ENCODE measurements at places on chromosomes 7 and 10. TPM values are rescaled to one million over a fixed set of nuclear protein-coding genes. Genes with fewer than 3 reads are reported as not detected.

Gene LIPF
- total RNA-seq = not detected

Gene LRRC61
- total RNA-seq = 24.9 TPM

Gene DRGX
- not detected for total RNA-seq

Gene CRHR2
- total RNA-seq = not detected

Gene MINDY4
- total RNA-seq = 0.96 TPM

Gene CUL1
- 81.3 TPM for total RNA-seq

Gene CPA4
- not detected for total RNA-seq

Gene EIF5AL1
- 0.34 TPM for total RNA-seq

Gene HACD1
- total RNA-seq = 1.5 TPM

Gene MUC3A
- total RNA-seq = not detected

Gene RNF32
- 2.2 TPM for total RNA-seq

Gene GCK
- total RNA-seq = 2.4 TPM

Gene MEIG1
- not detected for total RNA-seq

Gene C10orf95
- 0.37 TPM for total RNA-seq

Gene EVX1
- total RNA-seq = not detected

DNA sequence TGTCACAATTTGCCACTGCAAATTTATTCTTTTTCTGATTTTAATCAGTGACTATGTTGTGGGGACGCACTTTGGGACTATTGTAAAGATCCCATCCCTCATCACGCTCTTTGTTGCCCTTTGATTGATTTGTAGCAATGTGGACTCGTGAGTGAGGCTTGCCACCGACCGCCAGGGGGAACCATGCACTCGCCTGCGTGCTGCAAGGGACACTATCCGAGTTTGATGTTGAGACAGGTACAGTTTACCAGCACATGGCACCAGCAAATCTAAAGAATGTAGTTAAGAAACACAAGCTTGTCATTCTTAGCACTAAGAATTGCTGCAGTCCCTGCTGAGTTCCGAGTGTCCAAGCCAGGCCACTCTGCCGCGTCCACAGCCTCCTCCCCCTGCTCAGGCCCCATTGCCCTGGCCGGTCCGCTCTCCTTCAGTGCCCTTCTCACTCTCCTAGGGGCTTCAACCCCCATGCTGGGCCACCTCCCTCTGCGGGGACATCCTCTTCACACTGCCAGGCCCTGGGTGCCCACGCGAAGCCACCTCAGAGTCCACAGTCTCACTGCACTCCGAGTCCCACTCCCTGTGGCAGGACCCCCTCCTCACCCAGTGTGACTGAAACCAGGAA is 2.0 kb upstream of the SFTPA2 start:
- DNase-seq = peak; percentile 57

GRCh38 chr7:134060874-134061273 is 66.3 kb upstream of the LRGUK start:
- no peak for DNase-seq

DNA sequence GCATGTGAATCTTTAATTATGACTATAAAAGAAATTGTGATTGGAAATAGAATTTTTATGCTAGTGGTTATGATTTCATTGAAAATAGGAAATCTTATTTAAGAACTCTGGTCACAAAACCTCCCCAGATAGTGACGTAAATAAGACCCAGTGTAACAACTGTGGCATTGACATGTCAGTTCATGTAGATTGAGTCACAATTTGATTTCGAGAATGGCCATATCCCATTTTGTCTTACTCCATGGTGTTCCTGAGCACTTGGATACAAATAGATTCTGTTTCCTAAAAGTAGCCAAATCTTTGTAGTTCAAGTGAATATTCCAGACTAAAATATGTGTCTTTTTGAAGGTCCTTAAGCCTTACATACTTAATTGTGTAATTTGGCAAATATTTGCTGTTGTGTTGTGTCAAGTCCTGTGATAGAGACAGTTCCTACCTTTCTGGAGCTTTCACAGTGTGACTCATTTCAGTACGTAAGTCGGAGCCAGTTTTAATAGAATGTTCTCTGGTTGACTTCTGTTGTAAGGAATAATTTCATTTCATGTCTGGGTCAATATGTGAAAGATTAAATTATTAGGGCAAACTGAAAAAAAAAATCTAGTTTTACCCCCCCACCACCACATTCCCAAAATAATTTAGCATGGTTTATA is 37.1 kb upstream of the TOMM7 start:
- DNase-seq = no peak

- no peak for DNase-seq
Observed at GRCh38 chr7:141114029-141114664, 40.3 kb downstream of the TMEM178B start.

DNA sequence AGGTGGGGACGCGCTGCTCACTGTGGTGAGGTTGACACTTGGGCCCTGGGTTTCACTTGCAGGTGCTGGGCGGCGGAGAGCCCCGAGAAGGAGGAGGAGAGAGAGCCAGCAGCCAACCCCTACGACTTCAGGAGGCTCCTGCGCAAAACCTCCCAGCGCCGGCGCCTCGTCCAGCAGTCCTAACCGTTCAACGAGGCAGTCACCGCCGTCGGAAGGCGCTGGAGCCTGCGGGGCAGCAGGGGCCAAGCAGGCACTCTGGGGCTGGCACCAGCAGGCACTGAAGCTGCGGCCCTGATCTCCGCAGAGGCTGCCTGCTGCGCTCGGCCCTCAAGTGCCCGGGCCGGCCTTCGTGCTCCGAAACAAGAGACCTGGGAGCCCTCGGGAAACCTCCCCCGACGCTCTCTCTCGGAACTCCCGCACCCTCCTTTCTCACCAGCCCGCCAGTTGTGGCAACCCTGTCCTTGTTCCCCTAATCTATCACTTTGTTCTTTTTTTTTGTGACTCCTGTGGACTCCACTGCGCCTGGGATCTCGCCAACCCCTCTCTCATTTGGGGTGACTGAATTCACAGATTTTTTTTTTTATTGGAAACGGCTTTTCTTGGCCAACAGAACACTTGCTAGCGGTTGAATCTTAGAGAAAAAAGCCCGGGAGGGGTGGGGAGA is 4.7 kb upstream of the GAD2 start:
- DNase-seq = no peak

GRCh38 chr10:13404305-13404759 is 56.2 kb upstream of the SEPHS1 start:
- no peak for DNase-seq

- DNase-seq = peak; percentile 14
Observed at GRCh38 chr7:16999541-17000267, 117.9 kb upstream of the AGR3 start.

DNA sequence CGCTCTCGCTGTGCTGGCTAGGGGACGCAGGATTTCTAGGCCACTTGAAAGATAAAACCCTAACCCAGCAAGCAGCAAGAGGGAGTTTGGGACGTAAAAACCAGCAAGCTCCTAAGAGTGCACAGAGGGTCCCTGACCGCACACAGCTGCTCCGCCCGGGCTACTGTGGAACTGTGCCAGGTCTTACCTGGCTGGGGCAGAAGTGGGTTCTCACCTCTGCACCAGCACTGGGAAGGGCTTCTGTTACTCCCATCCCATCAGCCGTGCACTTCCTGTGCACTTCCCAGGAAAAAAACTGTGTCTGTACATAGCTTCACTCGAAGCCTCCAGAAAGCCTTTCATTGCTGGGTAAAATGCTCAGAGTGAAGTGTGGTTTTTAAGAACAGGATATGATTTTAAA is 45.9 kb upstream of the PTF1A start:
- no peak for DNase-seq

GRCh38 chr10:89079961-89080360 is 89.4 kb downstream of the FAS start:
- DNase-seq = no peak

DNA sequence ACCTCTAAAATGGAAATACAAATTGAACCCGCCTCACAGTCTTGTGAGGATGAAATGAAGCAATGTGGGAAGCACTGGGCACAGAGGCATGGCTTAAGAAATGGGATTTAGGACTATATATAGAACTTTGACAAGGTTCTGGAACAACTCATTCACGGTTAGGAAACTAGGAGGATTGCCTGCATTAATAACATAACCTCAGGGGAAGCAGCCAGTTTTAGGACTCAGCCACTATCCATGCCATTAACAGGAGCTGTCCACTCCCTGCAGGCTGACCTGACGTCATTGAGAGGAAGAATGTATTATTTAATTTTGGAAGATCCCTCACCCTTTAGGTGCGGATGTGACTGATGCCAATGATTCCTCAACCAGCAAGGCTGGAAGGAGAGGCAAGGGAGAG is 34.8 kb downstream of the ITGB8 start:
- no peak for DNase-seq

DNA sequence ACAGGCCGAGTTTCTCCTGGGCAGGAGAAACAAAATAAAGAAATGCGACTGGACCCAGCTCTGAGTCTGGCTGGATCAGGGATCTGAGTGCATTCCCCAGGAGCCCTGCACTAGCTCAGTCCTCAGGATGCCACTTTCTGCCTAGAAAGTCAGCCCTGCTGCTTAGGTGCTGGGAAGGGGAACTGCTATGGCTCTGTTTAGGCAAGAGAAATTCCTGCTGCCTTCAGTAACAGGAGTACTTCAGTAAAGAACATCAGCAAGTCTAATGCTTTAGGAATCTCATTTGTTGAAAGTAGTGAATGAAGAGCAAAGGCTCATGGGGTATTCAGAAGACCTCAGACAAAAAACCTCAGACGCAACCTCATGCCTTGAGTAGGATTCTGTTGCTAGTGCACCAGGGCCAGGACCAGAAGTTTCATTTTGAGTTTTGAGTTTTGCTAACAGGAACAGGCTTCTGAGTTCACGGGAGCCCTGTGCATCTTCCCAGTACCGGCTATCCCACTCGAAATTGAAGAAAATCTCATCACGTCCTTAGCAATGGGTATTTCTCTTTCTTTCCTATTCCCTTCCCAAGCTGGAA is 170.8 kb upstream of the CDCA7L start:
- no peak for DNase-seq

- no peak for DNase-seq
Observed at GRCh38 chr7:105647591-105647990, 66.3 kb upstream of the EFCAB10 start.

DNA sequence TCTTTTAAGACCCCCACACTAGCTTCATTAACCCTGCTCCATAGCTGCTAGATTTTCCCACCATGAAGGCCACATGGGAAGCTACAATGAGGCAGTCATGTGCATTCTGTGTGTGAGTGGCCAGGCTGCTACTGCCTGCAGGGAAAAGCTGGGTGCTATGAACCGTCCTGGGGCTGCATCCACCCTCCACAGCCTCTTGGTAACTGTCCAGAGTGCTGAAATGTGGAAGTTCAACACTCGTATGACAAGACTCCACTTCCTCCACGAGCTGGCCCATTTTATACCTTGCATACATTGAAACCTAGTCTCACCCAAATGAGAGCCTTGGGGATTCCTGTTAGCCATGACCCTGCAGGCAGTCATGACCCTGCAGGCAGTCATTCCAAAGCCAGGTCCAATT is 59.4 kb downstream of the CUZD1 start:
- DNase-seq = no peak

DNA sequence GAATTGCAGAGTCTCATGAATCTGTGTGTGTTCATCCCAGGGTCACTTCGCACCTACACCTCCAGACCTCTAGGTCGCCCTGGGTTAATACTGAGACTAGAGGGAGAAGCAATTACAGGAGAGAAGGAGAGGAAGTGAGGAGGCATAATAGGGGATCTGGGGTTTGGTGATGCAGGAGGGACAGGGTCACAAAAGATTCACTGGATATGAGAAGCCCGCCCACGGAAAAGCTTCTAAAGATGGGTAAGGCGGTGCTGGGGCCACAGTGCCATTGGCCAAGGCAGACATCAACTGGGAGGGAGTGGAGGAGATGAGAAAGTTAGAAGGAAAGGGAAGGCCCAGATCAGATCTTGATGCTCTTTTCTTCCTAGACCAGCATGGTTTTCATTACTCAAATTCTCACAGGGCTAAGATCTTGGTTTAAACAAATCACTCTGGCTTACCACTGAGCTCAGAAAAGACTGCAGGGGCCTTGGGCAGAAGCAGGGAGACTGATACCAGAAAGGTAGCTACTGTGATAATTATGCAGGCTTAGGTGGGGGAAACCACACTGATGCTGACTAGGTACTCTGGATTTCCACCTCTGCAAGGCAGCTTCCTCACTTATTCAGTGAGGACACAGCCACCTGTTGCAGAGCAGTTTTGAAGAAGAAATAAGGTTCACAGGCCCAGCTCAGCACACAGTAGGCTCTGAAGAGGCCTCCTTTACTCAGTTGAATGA is 17.4 kb upstream of the ZNF273 start:
- no peak for DNase-seq

GRCh38 chr10:34145715-34146114 is 669.4 kb downstream of the PARD3 start:
- no peak for DNase-seq

GRCh38 chr7:148711191-148712102 is 12.7 kb downstream of the CUL1 start:
- no peak for DNase-seq

GRCh38 chr10:71832967-71833366 is 18.1 kb downstream of the PSAP start:
- DNase-seq = no peak

- DNase-seq = no peak
Observed at GRCh38 chr7:2663121-2663886, 24.7 kb upstream of the AMZ1 start.

- no peak for DNase-seq
Observed at GRCh38 chr7:45133877-45134276, 22.4 kb upstream of the TBRG4 start.

DNA sequence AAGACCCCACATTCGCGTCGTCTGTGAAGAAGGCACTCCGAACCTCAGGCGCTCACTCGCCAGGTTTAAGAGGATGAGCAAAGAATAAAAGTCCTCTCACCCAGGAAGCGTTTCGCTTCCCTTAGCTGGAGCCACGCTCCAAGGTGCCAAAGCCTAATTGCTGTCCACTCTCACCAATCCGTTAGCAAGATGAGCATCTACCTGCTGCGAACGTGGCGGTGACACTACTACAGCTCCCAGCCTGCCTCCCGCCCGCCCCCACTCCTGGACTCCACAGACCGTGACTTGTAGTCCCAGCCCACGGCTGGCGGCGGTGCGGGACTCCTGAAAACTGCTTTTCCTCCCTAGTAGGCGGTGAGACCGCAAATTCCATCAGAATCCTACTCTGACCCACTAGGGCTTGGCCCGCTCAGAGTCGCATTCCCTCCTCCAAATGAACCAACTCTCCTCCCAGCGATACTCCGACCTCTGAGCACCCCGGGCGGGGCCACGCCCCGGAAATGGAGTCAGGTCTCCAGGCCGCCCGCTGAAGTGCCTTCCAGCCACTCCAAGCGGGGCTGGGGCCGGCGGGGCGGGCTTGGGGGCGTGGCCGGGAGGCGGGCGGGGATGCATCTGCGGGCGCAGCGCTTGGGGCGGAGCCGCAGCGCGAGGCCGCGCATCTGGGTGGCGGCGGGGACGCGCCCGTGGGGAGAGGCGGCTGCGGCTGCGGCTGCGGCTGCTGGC is 521 bp upstream of the PTPN12 start:
- peak; percentile 93 for DNase-seq

GRCh38 chr7:54888067-54888733 is 129.2 kb upstream of the SEC61G start:
- no peak for DNase-seq

- DNase-seq = no peak
Observed at GRCh38 chr10:119705434-119705831, 20.4 kb upstream of the INPP5F start.

- no peak for DNase-seq
Observed at GRCh38 chr7:66880053-66880452, 41.0 kb upstream of the TMEM248 start.

Data from activated T-helper 1 cell treated with anti-CD3 and anti-CD28 coated beads, Interleukin-12 subunit alpha, Interleukin-12 subunit beta, Interleukin-2, Interleukin-4 antibody, amounts not matched to agents 30 ng/mL and 10 ng/mL and 1 ng/mL, durations not matched to agents 14 hours and 24 hours and 36 hours (primary cell).